ENCODE measurements at places on chromosomes 6 and 20.

DNA sequence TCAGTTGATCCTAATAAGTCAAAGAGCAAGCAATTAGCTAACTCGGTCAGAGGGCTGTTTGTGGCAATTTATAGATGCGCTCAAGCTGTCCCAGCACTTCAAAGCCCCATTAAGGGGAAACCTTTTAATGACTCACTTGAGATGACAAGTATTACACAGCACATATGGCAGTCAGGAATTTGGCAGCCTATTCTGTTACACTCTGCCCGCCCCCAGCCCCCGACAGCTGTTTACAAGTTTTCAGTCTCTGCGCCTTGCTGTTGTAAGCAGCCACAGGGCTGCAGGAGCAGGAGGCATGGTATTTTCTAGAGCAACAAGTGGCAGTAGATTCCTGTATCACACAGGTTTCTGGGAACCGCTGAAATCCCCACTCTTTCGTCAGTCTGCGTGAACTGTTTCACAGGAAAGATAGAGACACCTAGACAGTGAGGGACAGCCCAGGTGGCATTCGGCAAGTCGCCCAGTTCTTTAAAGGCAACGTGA is 263.0 kb downstream of the FOXC1 start:
- peak; percentile 33 for DNase-seq

DNA sequence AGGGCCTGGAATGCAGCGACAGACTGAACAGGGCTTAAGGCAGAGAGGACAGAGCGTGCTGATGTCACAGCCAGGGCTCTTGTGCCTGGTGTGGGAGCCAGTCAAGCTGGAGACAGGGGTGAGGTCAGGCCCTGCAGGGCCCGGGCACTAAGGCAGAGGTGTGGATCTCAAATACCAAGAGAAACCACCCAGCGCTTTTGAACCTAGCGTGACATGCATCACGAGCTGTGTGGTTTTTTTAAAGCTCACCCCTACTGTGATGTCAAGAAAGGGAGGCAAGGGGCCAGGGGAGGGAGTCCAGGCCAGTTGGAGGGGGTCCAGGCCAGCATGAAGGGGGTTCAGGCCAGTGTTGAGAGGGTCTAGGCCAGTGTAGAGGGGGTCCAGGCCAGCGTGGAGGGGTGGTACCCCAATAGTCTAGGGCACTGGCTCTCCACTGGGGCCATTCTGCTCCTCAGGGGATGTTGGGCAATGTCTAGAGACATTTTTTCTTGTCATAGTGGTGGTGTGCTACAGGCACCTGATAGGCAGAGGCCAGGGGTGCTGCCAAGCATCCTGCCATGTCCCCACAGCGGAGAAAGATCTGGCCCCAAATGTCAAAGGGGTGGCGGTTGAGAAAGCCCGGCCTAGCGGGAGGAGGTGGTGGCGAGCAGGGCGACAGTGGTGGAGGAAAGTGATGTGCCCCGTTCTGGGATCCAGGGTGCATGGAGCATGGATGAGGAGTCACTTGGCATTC is 42.6 kb downstream of the RBM38 start:
- no peak for DNase-seq

DNA sequence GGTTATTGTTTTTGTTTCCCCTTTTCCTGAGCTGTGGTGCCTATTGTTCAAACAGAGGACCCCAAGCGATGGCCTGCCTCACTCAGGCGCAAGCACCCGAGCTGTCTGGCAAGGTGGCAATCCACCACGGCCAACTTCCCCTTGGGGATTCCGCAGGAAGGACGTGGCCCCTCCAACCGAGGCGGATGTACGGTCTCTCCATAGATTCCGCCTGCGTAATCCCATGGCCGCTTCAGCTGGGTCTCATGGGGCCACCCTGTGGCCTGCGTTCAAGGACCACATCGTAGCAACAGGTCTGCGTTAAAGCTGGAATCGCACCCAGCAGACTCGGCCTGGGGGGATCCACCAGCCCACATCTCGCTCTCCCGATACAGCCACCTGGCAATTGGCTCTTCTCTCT is 79.9 kb downstream of the CEBPB start:
- no peak for DNase-seq

DNA sequence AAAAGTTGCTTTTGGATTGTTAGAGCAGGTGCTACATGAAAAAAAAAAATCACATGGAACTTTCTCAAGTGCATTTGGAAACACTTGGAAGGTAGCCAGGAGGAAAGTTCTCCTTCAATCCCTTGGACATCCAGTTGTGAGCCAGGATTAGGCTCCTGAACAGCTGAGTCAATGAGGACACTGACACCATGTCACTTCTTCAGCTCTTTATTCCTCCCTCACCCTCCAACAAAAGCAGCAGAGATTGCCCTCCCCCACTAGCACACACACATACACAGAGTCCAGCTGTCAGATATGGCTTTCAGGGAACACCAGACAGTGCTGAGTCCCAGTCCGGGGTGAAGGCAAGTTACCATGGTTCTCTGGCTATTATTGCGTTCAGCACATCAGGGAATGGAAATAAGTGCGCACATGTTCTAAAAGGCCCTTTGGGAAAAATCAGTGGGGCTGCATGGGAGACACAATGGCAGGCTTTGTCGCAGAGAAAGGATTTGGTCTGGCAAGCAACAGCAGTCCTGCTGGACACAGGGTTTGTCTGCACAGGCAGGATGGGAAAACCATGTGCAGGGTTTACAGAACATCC is 124.7 kb upstream of the MARCKS start:
- peak; percentile 28 for DNase-seq

DNA sequence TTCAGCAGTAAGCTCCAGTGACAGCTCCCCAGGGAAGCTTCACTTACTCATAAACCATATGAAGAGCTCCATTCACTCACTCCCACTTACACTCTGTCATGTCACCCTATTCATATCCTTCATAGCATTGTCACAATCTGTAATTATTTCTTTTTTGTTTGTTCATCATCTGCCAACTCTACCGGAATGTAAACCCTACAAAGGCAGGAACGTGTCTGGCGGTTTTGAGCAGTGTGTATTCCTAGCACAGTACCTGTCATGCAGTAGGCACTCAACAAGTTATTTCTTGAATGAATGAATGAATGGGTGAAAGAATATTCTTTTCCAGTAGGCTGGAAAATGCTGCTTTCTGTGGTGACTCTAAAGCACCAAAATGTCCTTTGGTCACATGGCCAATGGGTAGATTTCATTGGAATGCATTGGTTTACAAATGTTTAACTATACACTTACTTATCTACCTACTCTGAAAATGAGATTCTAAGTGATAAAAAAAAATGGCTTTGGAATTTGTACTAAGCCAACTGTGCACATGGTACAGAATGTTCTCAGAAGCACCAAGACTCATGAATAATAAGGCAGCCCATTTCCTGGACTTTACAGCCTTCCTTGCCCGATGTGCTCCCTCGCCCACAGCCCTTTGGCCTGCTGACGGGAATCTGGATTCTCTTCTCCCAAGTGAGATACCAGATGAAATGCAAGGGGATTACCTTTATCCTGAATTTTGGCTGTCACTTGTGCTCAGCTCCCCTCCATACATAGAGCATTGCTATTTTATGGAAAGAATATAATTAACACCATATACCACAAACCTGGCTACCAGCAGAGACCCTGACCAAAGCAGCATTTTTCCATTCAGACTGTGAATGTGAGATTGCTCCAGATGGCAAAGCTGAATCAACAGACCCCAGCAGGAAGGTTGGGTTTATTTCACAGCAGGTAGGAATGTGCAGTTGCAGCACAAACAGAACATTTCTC is 273.3 kb downstream of the ALDH8A1 start:
- DNase-seq, result peak; percentile 69

DNA sequence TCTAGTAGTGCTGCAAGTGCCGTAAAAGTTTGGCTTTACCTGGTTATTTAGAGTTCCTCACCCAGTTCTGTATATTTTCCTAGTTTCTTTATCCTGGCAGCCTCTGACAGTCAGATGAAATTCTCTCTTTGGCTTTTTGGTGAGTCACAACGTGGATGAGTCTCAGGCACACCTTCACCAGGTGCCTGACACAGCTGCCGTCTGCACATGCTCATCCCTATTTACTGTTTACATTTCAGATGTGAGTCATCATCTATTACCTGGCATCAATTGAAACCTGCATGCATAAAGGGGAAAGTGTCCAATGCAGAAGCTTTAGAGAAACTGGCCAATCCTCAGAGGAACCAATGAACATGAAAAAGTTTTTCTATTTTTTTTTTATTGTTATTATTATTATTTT is 33.3 kb upstream of the ADGRF4 start:
- peak; percentile 49 for DNase-seq

- no peak for DNase-seq
These were observed 27.1 kb upstream of the PHACTR3 start for GRCh38 chr20:59577037-59577808.

DNA sequence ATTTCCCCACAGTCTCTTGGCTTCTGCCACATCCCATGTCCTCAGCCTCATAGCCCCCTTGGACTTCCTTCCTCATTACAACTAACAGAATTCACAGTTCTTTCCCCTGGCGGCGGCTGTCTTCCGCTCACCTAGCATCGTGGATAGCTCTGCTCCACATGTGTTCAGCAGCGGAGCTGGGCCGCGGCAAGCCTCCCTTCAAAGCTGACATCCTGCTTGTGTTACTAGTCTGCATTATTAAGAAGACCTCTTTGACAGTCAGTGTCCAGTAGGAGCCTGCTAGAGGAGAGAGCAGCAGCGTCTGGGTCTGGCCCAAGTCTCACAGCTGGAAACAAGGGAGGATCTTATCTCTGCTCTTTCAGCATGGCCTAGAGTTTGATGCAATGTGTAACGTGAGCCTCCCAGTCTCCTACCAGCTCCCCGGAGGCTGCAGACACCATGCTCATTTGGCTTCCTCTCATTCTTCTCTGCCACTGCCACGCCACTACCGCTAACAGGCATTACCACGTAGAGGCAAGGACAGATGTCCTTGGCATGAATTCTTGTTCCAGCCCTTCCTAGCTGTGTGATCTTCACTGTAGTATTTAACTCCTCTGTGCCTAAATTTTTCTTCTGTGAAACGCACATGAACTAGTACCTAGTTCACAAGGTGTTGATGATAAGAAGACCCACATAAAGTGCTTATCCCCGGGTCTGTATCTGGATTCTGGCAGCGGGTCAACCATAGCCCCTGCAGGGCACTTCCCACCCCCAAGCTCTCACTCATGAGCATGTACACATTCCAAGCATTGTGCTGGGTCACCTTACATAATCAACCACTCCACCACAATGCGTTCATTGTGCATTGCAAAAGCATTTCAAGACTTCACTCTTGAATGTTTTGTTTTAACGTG is 107.1 kb upstream of the BACH2 start:
- no peak for DNase-seq

GRCh38 chr6:31157513-31158139 is at the start of gene CCHCR1:
CCHCR1 (minus strand) TSS chr6:31157802; CDS start chr6:31157600, 202 bp downstream.
- DNase-seq, result no peak

- no peak for DNase-seq
These were observed 33.0 kb downstream of the SLCO4A1 start for GRCh38 chr20:62675156-62675876.

- peak; percentile 46 for DNase-seq
These were observed 4.6 kb upstream of the IER3 start for GRCh38 chr6:30748851-30749540.

GRCh38 chr20:56121850-56122249 is 116.5 kb upstream of the CBLN4 start:
- no peak for DNase-seq

DNA sequence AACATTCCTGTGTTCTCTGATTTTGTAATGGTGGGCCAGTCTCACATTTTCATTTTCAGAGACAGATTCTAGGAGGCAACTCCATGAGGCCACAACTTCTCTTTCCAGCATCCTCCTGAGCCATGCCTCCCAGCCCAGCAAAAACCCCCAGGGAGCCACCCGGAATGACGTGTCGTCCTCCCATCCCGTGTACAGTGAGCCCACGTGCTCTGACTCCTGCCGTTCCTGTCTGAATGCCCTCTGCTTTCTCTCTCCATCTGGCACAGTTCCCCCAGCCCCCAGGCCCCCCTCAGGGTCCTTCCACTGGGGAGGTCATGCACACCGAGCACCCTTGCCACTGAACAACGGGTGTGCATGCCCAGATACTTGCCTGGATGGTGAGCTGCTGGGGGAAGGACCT is 38.0 kb downstream of the C20orf203 start:
- no peak for DNase-seq

DNA sequence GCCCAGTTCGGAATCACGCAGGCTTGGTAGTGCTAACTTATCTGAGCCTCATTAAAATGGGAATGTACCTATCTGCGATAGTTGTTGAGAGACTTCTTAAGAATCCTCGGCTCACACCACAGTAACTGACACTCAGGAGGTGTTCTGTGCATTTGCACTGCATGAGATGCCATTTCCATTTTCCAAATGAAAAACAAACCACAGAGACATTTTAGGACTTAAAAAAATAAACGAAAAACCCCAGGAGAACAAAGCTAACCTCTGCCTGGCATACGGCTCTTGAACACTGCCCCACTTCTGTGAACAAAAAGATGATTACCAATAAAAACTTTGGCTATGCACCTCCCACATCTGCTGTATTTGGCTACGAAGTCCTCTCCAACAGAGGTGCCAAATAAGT is 37.6 kb downstream of the BEND3 start:
- no peak for DNase-seq

DNA sequence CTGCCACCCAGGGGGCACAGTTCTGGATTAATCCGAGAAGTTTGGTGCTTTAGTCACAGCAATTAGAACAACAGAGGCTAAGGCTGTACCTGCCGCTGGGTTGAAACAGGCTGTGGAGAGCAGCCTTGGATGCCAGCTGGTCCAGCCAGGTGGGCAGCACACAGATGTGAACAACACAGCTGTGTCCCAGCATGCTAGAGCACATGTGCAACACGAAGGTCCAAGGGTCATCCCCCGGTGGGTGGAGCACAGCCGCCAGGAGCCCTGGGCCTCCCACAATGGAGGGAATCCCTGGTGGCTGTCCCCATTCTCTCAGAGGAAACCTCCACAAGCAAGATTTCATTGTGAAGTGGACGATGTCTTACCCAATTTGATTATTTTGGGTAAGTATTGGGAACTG is 99.2 kb upstream of the SYNDIG1 start:
- DNase-seq, result peak; percentile 17

DNA sequence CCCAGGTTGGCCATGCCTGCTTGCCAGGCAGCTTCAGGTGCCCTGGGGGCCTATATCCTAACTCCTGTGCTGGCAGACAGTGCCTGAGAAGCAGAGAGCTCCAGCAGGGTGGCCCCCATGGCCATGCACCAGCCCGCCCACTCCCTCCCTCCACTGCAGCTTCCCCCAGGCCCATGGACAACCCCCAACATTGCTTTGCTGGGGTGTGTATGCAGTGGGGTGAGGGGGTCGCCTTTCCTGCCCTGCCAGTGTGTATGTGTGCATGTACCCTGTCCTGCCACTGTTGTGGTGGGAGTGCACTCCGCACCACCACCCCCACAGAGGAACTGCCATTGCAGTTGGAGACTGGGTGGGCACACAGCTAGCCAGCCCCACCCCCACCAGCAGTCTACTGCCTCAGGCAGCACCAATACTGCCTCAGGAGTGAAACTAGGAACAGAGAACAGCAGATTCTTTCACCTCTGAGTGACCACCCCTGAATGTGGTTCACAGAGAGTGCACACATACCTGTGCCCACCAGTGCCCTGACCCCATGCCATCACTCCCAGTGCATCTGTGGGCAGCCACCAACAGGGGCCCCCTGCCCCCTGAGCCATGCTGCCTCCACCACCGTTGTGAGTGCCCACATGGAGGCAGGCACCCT is 151.1 kb downstream of the LRRC1 start:
- DNase-seq, result no peak

GRCh38 chr6:160162030-160162566 is 40.5 kb downstream of the SLC22A1 start:
- DNase-seq, result no peak

- no peak for DNase-seq
These were observed 29.7 kb downstream of the AKAP12 start for GRCh38 chr6:151269321-151269995.

- DNase-seq, result no peak
These were observed 103.1 kb downstream of the TNFRSF21 start for GRCh38 chr6:47206626-47207025.

GRCh38 chr20:56974499-56975250 is 291.8 kb downstream of the BMP7 start:
- DNase-seq, result peak; percentile 26
